Germinal center (tissue), 1 donor: ENCODE measurements at places on chromosomes 4 and X.

- no peak for DNase-seq
These were observed 31.4 kb upstream of the FAM241A start for GRCh38 chr4:112113864-112114263.

DNA sequence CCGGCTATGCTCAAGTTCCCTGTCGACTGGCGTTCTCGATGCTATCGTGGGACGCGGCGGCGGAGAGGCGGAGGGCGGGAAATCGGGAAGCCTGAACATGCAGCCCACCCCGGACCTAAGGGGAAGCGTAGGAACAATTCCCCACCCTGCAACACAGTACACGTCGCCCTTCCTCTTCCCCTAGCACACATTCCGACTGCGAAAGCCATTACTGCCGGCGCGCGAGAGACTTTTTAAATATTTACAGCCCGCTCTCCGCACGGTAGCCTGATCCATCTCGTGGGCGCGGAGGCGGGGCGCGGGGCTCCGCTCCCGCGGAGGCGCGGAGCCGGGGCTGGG is 48.1 kb upstream of the BCOR start:
- no peak for DNase-seq

DNA sequence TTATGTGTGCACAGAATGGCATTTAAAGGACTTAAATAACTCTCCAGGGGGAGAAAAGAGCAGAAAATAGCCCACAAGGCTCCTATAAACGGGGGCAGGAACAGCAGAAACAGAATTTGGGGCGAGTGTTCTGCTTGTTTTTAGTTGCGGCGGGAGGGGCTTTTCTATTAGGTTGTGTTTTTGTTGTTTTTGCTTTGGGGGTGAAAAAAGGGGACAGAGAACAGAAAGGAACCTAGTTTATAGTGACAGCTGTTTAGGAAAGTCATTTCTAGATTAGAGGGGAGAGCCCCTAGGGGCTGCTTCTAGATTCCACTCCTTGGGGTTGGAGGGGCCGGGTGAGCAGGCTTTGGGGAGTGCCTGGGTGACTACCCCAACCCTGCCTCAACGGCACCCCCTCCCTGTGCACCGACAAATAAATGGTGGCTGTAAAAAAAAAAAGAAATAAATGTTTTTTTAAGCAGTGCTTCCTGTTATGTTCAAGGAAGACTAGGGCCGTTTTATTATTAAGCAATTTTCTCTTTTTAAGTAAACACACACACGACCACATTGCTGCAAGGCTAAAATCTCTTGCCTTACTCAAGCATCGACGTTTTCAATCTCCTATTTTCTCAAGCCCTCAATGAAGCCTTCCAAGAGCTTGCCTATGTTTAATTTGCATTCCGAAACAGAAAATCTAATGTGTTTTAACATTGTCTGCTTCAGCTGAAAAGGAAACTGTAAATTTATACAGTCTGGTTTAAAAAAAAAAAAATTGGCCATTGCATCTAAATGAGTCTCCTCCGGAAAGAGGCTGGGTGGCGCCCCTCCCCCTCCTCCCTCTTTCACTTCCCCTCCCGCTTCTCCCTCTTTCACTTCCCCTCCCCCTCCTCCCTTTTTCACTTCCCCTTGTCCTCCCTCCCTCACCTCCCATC is 123.3 kb upstream of the TBL1X start:
- DNase-seq: peak; percentile 69

DNA sequence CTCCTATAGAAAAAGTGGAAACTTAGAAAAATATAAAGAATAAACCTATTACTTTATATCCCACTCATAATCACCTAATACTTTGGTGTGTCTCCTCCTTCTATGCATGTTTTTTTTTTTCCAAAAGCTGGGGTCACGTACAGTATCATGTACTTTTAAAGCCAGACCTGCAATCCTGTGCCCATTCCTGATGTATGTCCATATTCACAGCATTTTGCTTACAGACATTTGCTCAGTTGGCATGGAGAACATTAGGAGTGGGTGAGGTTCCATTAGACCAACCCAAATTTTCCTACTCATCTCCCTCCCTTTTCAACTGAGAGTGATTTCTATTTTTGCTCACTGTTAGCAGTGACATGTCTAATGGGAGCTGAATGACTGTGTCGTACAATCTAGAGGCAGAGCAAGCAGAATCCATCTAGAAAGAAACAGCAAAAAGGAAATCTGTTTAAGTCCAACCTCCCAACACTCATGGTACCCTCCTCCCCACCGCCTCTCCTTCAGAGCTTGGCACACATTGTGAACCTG is 195.6 kb upstream of the KLF3 start:
- no peak for DNase-seq

GRCh38 chr4:86393749-86394148 is 33.9 kb upstream of the MAPK10 start:
- DNase-seq: no peak

DNA sequence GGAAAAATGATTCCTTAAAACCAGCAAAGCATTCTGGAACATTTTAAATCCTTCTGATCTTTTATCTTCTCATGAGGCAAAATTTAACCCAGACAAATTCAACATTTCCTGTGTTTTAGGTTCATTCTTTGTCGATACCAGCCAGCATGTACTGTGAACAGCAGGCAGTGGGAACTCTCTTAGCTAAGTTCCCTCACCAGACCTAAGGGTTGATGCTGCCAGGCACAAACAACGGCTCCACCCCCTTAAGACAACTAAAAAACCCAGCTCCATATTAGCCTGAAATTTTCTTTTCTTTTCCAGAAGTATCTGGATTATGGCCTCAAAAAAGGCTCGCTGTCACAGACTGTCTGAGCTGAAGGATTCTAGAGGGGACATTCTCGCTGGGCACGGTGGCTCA is 2.4 kb upstream of the RBM47 start:
- DNase-seq: no peak

DNA sequence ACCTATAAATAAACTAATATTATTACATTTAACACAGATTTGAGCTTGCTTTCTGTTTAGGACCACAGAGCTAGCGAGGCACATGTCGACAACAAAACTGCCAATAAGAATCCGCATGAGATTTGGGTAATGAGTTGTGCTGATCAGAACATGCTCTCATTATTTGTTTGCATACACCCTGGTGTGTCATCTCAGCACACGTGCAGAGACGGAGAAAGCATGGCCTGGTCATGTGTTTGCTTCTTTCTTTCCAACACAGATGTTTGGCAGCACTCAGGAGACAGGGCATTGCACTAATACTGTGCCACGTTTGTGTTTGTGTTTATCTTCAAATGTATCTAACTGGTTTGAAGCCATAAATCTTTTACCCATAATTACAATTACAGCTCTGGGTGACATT is 364.8 kb downstream of the ARAP2 start:
- no peak for DNase-seq

DNA sequence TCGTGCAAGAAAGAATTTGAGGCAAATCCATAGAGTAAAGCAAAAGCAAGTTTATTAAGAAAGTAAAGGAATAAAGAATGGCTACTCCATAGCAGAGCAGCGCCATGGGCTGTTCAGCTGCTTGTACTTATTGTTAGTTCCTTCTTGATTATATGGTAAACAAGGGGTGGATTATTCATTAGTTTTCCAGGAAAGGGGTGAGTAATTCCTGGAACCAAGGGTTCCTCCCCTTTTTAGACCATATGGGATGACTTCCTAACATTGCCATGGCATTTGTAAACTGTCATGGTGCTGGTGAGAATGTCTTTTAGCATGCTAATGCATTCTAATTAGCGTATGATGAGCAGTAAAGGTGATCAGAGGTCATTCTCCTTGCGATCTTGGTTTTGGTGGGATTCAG is 23.5 kb upstream of the CEP135 start:
- no peak for DNase-seq

- DNase-seq: no peak
These were observed 381.5 kb upstream of the PRKX start for GRCh38 chrX:4094926-4095325.

DNA sequence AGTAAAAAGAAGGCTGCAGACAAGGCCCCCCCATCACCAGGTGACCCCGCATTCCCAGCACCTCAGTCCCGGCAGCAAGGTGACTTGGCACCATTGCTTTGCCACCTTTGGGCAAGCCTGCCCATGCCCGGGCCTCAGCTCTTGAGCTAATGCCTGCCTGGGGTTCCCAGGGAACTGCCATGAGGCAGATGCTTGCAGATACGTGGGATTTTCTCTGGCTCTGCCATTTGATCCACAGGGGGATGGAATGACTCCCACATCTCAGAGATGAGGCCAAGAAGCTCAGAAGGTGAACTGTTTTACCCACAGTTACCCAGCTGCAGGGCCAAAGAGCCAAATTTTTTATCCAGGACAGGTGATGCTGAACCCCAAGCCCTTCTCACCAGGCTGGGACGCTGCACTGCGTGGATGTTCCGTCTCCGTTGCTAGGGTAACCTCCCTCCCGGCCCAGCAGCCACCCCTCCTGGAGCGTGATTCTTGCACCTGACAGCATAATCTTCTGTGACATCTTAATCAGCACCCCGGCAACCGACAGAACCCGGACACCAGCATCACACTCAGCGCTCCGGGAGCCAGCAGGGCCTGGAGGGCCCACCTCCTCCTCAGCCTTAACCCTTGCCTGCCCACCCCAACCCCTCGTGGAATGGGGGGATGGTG is 15.7 kb upstream of the MSX1 start:
- DNase-seq: no peak

DNA sequence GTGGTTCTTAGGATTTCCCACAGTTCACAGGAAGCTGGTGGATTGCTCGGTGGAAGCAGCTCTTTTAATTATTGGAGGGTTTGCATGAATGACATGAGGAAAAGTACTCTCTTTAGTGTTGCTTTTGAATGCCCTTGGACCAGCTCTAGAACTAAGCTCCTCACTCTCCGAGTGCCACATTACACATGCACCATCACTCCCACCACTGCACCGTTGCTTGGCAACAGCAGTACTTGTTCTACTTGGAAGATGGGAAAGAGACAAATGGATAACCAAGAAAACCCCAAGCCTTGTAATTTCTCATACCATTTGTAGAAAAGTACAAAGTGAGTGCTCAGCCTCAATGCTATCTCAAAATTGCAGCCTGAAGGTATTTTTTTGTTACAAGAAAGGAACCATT is 620.2 kb upstream of the BOD1L1 start:
- DNase-seq: no peak

DNA sequence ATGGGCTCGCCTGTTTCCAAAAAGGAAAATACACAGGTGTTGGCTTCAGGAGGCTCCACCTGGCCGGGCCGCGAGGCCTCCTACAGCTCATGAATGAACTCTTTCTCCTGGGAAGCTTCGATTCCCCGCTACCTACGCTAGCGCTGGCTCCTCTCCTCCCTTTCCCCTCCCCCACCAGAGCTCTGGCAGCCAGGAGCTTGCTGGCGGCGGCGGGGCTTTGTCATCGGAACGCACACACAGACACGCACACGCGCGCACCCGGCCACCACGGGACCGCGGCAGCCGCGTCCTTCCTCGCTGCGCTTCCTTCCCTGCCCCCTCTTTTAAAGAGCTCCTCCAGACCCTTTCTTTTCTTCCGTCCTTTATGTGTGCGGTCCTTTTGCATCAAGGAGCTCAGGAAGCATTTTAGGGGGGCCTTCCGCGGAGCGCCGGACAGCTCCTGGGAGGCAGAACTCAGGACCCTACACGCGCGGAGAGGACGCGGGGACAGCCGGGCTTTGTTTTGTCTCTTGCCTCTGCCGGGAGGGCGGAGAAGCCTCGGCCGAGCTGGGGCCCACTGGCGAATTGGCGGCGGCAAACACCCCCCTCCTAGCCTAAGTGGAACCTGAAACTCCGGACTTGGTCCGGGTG is 70.2 kb upstream of the BCOR start:
- no peak for DNase-seq

DNA sequence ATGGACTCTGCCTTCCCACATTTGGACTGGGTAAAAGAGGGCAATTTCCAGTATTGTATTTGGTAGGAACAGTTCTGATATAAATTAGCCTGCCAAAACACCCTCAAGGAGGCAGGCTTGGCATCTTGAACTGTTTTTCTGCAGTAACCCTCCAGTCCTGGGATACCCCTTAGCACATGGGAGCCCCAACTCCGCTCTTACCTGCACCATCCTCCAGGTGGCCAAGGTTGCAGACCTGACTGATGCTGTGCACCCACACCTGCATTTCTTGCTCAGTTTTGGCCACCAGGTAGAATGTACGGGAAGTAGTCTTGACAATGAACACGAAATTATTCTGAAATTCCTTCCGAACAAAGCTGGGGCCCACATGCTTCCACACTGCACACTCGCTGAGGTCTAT is 35.1 kb downstream of the GAB3 start:
- DNase-seq: no peak

DNA sequence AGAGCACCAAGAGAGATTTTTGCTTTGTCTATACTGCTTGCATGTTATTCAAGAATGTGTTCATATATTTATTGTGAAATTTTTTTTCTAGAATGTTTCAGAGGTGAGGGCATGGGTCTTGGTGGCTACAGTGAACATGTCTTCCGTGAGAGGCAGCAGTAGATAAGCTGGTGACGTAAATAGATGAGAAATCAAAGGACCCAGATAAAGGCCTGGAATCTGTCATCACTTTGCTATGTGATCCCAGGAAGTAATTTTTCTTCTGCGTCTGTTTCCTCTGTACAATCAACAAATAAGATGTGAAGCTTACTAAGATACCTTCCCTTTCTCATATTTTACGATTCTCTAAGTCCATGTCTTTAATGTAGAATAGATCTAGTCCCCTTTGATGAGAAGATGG is 129.1 kb downstream of the COL4A6 start:
- no peak for DNase-seq

GRCh38 chrX:123298026-123298425 is 113.9 kb downstream of the GRIA3 start:
- DNase-seq: no peak

- no peak for DNase-seq
These were observed 3.8 kb downstream of the RAPGEF2 start for GRCh38 chr4:159106636-159107035.

GRCh38 chr4:57037982-57038604 is 59.4 kb downstream of the POLR2B start:
- peak; percentile 21 for DNase-seq

GRCh38 chrX:109943740-109944092 is 59.2 kb upstream of the TMEM164 start:
- DNase-seq: no peak

GRCh38 chrX:141320801-141321200 is 78.5 kb upstream of the SPANXC start:
- DNase-seq: no peak
